Smooth muscle cell of the brain vasculature (primary cell): ENCODE measurements at places on chromosomes 5 and 9.

GRCh38 chr9:109561137-109561536 is 63.0 kb upstream of the PTPN3 start:
- no peak for DNase-seq

- DNase-seq = no peak
These were observed 26.4 kb upstream of the NOTCH1 start for GRCh38 chr9:136572003-136572827.

DNA sequence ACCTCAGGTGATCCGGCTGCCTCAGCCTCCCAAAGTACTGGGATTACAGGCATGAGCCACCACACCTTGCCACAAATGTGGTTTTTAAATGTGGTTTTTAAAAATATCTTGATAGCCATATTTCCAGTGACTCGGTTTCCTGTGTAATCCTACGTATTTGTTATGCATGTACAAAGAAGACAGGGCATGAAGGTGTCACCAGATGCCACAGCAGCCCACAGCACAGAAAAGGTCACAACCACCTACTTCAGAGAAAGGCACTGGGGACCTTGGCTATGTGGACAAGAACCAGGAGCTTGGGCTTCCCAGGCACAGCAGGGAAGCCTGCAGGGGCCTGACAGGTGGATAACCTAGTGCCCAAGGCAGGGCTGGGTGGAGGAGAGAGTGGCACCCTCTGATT is 38.0 kb downstream of the C9orf50 start:
- no peak for DNase-seq

- DNase-seq = no peak
These were observed 299.4 kb downstream of the ZSWIM6 start for GRCh38 chr5:61631438-61631941.

DNA sequence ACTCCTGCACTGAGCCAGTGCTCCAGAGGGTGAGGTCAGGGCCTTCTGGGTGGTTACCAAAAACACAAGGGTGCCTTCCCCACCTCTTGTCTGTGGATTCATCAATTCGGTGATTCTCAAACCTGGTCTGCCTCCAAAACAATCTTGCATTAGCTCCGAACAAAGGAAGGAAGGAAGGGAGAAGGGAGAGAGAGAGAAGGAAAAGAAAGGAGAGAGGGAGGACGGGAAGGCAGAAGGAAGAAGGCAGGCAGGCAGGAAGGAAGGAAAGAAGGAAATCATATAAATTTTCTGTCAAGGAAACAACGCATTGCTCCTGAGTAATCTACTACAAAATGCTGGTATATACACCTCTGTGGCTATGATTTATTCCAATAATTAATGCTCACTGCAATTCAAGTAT is 39.3 kb downstream of the MYO10 start:
- DNase-seq = no peak

DNA sequence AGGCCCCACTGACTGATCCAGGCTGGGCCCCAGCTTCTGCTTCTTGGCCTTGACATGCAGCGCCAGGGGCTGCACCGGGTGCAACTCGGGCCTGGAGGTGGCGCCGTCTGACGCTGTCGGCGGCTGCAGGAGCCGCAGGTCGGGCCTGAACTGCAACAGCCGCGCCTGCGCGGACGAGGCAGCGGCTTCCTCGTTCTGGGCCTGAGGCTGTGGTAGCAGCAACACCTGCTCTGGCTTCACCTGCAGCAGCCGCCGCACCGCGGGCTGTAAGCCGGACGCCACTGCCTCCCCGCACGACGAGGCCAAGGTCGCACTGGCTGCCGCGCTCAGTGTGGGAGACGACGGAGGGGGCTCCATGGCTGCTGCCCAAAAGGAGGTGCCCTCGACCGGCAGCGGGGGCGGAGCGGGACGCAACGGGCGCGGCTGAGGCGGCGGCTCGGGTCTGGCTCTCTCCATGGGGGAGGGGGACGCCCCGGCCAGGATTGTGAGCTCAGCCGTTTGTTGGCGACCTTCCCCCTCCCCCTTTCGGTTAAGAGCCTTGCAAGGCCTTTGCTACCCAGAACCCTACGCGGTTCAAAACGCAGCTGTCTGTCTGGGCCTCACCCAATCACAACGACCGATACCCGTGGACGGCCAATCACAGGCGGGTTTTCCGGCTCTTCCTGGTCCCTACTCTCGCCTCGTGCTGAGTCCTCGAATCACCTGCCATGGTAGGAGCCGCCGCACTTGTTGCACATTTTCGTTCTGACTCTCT is 438 bp downstream of the SOX30 start:
- DNase-seq = no peak

DNA sequence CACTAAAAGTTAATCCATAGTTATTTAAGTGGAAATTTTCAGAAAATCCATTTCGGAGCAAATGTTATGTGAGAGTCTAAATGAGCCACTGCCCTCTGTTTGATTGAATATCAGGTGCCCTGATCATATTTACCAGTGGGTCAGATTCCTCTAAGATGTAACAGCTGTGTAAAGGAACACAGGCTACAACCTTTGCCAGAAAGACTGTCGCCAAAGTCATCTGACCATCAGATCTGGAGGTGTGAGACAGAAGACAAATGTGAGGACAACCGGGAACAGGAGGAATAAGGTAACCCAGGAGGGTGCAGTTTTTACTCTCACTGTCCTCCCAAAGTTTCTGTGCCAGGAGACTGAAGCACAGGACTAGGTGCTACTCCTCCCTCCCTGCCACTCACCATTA is 90.8 kb downstream of the CAAP1 start:
- no peak for DNase-seq

DNA sequence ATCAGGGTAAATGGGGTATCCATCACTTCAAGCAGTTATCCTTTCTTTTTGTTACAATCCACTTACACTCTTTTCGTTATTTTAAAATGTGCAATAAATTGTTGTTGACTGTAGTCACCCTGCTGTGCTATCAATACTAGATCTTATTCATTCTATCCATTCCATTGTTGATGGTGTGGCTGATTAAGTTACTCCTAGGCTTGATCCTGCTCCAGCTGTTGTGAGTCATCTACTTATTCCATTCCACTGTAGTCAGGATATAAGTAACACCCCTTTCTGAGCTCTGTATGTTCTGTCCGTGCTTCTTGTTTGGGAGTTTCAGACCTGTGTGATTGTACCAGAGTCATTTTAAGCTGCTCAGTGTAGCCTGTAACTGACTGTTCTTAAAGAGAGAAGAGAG is 122.5 kb upstream of the RUSC2 start:
- no peak for DNase-seq

- no peak for DNase-seq
These were observed 276.0 kb upstream of the RGMB start for GRCh38 chr5:98497418-98497817.

- no peak for DNase-seq
These were observed 315.4 kb downstream of the CTNND2 start for GRCh38 chr5:11588803-11589202.
